ENCODE measurements at places on chromosomes 1 and 21. TPM values are rescaled to one million over a fixed set of nuclear protein-coding genes. Genes with fewer than 3 reads are reported as not detected.

DNA sequence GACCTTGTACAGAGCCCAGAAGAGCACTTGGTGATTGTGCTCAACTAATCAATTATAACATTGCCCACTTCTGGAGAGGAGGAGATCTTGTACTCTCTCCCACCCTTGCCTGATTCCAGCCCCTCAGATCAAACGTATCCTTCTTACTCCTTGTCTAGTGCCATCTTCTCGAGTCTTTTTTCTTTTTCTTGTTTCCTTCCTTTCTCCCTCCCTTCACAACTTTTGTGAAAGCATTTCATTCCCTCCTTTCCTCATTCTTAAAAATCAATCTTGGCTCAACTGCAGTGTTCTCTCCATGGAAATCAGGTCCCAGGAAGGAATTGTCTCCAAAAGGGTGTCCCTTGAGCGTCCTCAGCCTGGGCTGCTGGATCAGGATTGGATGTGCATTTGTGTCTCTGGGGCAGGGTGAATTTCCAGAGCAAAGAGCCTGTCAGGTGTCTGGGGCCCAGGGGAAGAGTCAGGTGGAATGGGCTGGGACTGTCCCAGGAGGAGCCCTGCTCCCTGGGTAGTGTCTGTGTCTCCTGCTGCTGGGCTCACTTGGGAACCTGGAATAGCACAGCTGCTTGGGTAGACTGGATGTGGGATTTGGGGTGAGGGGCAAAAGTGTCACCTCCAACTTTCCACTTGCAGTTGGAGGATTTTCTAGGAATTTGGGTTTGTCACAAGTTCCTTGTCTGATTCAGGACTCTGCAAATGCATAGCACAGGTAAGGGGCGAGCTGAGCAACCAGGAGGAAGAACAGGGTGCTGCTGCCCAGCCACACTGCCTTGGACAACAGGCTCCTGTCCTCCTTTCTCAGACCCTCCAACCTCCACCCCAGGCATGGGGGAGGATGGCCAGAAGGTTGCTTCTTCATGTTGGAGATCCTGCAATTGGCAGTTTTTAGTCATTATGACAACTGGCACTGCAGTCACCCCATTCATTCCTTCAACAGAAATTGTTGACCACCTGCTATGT lies 3.3 kb downstream of the SOX13 start:
- peak; percentile 50 for DNase-seq

GRCh38 chr1:15885701-15886610 lies 38.4 kb downstream of the SPEN start:
- DNase-seq: peak; percentile 99

- no peak for DNase-seq
These were observed 475.4 kb upstream of the NR5A2 start for GRCh38 chr1:199551967-199552565.

DNA sequence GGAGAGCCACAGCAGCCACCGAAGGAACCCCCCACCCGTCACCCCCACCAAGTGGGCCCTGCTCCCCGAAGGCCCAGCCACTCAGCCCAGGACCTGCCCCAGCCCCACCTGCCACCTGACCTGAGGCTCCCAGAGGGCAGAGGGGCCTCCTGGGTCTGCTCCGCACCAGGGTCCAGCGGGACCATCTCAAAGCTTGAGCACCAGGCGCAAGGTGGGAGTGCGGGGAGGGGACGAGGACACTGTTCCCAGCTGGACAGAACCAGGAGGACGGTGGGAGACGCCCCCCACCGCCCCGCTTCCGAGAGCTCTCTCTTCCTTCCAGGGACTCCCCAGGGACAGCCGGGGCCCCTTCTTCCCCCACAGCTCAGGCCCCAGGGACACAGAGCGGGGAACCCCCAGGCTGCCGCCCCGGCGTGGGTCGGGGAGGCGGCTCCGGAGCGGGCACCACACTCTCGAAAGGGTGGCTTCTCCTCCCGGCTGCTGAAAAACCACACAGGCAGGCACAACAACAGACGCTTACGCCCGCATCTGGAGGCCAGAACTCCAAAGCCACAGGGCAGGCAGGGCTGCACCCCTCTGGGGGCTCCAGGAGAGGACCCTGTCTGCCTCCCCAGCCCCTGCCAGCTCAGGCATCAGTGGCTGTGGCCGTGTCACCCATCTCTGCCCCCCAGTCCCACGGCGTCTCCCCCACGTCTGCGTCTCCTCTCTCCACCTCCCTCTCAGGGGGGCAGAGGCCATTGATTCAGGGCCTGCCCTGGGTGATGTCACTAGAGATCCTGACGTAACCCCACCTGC lies 1.9 kb upstream of the TTLL10 start:
- DNase-seq: no peak

Gene HSPG2
- total RNA-seq: 682 TPM

GRCh38 chr1:5479876-5480646 lies 512.2 kb downstream of the NPHP4 start:
- no peak for DNase-seq

Gene KRTAP21-2
- total RNA-seq: not detected

DNA sequence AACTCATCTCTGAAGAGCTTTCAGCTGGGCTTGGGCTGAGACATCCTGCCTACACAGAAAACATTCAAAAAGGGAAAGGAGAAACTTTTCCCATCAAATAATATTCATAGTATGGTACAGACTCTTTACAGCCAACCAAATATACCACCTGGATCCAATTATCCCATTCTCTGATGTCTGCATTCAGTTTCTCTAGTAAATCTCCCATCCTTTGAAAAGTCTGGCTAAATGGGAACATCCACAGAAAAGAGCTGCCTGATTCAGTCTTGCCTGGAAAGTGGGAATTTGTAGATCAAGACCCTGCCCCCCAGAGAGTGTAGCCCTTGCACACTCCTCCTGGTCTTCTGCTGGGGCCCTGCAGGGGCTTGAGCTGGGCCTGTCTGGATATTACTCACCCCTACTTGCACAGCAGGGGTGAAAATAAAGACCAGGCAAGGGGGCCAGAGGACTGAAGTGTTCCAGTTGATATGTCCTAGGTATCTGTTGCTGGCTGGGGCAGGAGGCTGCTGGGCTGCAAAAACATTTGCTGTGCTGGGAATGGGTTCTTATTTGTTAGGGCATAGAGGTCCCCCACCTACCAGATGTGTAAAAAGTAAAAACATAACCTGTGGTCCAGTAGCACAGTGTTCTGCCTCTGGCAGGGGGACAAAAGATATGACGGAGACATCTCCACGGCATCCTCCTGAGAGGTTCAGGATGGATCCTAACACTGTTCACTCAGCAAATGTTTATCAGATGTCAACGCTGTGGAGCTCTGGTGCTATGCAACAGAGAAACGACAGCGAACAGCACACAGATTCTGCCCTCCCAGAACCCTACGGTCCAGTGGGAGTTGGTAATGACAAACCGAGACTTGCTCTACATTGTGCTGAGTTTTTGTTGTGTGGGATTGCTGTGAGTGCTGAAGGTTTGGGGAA lies 140.3 kb downstream of the PLXNA2 start:
- DNase-seq: no peak

DNA sequence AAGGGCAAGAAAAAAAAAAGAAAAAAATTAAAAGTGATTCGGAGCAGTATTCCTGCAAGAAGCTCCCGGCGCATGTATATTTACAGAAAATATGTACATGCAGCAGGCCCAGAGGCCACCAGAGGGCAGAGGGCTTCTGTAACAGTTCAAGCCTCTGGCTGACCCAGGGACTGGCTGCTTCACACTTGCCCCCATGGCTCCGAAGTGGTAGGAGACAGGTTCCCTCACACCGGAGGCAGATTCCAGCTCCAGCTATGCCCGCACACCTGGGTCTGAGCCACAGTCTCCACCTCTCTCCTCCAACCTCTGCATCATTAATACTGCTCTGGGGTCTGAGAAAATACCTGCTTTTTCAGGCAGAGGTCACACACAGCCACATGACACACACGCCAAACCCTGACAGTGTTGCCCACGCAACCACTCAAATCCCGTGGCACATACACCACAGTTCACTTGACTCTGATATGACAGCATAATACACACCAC lies 2.2 kb upstream of the ARHGAP30 start:
- DNase-seq: no peak

DNA sequence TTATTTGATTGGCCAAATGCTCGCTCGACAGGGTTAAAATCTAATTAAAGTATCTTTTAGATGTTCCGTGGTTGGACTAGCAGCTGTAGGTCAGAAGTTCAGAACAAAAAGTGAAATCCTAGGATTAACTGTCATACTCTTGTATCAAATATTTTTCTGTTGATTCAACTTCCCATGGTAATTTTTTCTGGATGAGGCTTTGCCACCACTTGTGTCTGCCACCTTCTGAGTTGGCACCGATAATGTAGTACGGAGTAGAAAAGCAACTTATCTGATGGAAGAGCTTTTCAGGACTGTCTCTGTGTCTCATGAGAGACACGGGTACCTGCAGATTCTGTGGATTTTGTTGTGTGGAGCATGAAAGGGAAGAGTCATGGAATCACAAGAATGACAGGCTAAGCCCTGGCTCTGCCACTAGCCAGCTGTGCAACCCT lies 44.6 kb upstream of the CNN3 start:
- DNase-seq: no peak

DNA sequence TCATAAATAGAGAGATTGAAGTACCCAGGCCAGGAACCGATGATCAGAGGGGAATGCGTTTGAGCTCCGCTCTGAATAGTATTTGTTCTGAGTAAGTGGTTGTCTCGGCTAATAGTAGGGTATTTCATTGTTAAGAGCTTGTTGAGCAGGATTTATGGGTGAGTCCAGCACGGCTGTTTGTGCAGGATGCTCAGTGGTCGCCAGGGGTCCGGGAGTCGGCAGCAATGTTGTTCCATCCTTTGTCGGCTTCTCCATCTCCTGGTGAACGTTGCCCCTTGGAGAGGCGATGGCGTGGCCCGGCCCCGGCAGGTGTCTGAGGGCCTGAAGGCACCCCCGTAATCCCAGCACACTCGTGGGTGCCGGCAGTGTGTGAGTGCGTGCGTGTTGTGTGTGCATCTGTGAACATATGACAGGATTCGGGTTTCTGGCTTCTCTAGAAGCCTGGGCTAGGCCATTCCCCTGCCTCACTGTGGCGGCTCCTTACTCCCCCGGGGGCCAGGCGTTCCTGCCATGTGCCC lies 160.8 kb upstream of the ARHGEF16 start:
- DNase-seq: no peak

GRCh38 chr1:244614879-244615278 lies 38.0 kb upstream of the DESI2 start:
- no peak for DNase-seq

All from posterior vena cava (tissue), 2 donors.